ENCODE measurements at places on chromosomes 4 and X. TPM values are rescaled to one million over a fixed set of nuclear protein-coding genes. Genes with fewer than 3 reads are reported as not detected.

- H3K36me3 ChIP-seq = peaks cover 43% of the 10 kb centered on the region
- peak overlapping the region; percentile 46 for H3K27ac ChIP-seq
- H3K27me3 ChIP-seq = no peaks in the 10 kb centered on the region
Observed at GRCh38 chrX:136856551-136856950, 24.0 kb downstream of the RBMX start.

- no peaks in the 10 kb centered on the region for H3K36me3 ChIP-seq
- H3K4me3 ChIP-seq = no peak overlapping the region
- no peaks in the 10 kb centered on the region for H3K4me1 ChIP-seq
- H3K27ac ChIP-seq = no peak overlapping the region
- DNase-seq = no peak
Observed at GRCh38 chrX:36199928-36200327, 280.4 kb downstream of the CFAP47 start.

DNA sequence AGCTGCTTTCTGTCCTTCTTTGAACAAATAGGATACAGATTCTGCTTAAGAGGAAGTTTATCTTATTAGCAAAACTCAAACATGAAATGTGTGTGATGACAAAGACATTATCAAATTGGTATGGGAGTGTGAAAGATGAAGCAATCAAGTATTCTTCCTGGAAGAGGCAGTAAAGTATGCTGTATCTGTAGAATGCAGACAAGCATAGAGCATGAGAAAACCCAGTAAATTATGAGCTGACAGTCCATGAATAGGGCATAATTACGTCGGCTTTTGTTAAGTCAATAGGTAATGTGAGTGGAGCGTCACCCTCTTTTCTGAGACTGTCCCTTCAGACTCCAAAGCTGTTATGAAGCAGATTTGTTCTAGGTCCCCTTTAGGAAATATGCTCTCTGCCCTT is 458.6 kb upstream of the NWD2 start:
- no peaks in the 10 kb centered on the region for H3K27me3 ChIP-seq
- H3K4me1 ChIP-seq = no peaks in the 10 kb centered on the region
- no peak overlapping the region for H3K27ac ChIP-seq
- H3K36me3 ChIP-seq = no peaks in the 10 kb centered on the region
- DNase-seq = no peak

- H3K27me3 ChIP-seq = no peaks in the 10 kb centered on the region
- no peak overlapping the region for H3K27ac ChIP-seq
- no peaks in the 10 kb centered on the region for H3K4me1 ChIP-seq
- H3K4me3 ChIP-seq = no peak overlapping the region
Observed at GRCh38 chrX:67780694-67781109, 236.9 kb downstream of the AR start.

GRCh38 chr4:35105486-35105885 is 1138.8 kb downstream of the ARAP2 start:
- no peak for DNase-seq
- no peaks in the 10 kb centered on the region for H3K4me1 ChIP-seq
- H3K27ac ChIP-seq = no peak overlapping the region
- H3K4me3 ChIP-seq = no peak overlapping the region
- no peaks in the 10 kb centered on the region for H3K27me3 ChIP-seq

The GPR119 gene
- not detected for total RNA-seq

The STK26 gene
- 59.9 TPM for total RNA-seq

The PRSS12 gene
- total RNA-seq = not detected

All from activated CD4-positive, alpha-beta T cell treated with anti-CD3 and anti-CD28 coated beads, Interleukin-2, amount 10 ng/mL, durations not matched to agents 7 days and 5 days (primary cell).